Forelimb muscle (tissue), 1 donor: ENCODE measurements at places on chromosomes 12 and 14. TPM values are rescaled to one million over a fixed set of nuclear protein-coding genes. Genes with fewer than 3 reads are reported as not detected.

The TPH2 gene
- polyA plus RNA-seq: not detected

The TAS2R8 gene
- not detected for polyA plus RNA-seq

The PIWIL1 gene
- 0.08 TPM for polyA plus RNA-seq

The TSPAN8 gene
- polyA plus RNA-seq: 0.96 TPM

The CLEC2D gene
- polyA plus RNA-seq: 11.7 TPM

DNA sequence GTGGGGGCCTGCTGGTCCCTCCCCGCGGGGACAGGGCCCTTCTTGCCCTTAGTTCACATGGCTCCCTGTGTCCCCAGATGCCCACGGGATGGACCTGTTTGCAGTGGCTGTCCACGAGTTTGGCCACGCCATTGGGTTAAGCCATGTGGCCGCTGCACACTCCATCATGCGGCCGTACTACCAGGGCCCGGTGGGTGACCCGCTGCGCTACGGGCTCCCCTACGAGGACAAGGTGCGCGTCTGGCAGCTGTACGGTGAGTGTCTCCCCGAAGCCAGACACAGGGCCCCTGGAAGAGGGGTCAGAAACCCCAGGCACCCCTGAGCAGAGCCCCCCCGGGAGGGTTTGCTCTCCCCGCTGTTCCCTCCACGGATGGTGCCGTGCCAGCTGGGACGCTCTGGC is 13.4 kb downstream of the MMP17 start:
- DNase-seq: no peak

- DNase-seq: no peak
Measured at GRCh38 chr14:20486684-20487395, 17.6 kb downstream of the PNP start.

DNA sequence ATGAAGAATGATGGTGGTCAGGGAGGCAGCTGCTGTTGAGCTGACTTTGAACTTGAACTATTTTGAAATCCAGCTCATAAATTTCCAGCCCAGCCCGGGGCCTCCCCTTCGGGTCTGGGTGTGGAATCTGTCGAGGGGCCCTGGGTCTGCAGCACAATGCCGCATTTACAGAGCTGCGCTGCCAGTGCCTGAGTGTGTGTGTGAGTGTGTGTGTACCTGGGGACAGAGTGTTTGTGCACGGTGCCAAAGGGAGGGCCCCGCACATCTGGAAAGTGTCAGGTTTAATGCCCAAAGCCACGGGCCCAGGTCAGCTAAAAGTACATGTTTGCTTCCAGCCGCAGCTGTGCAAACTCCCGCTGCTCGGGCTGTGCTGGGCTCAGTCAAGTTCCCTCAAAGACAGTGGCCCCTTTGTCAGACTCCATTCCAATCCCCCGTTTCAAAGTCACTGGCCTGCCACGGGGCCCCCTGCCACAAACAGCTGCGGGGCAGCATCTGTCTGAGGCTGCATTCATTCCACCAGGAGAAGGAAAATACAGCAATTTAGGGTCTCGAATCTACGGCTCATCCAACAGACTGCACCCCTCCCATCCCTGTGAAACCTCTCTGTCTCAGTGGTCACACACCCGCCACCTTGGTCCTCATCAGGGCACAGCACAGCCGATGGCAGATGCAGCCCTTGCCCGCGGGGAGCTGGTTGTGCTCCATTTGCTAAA is 16.3 kb upstream of the RFLNA start:
- DNase-seq: no peak

DNA sequence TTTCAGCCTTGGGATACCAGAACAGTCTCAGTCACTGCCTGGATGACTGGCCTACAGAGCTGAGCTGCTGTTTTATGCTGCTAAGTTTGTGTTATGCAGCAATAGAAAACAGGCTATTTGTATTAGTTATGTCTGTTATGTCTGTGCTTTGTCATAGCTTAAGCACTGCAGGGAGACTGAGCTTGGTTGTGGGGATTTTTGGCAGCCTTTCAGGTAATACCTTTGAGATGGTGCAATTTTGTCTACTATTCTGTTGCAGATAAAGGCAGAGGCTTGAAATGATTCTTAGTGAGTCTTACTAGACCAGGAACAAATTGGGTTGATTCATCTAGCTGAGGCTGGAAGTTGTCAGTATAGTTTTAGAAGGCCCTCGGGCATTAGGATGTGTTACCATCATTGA is 201.3 kb upstream of the RBM19 start:
- no peak for DNase-seq

DNA sequence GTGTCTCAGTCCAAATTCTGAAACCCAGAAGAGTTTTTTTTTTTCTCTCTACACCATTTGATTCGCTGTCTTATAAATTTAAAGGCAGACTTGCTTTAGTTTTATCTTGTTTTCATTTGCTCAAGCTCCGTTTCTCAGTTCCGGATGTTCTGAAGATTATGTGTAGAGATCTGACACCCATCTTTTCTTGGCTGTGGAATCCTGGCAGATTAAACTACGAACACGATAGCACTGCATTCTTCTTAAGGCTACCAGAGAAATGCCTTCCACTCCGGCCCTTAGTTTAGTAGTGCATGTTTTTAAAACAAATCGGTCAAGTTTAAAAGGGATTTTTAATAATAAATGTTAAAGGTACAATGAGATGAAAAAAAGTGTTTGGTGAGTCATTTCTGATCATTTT is 106.4 kb downstream of the LMO3 start:
- no peak for DNase-seq

GRCh38 chr12:94644141-94644979 is 6.0 kb downstream of the TMCC3 start:
- no peak for DNase-seq
